ENCODE measurements at places on chromosomes 2 and 18.

GRCh38 chr2:7026742-7027141 is 109.5 kb downstream of the RNF144A start:
- no peak for DNase-seq

GRCh38 chr2:232431705-232432590 is 24.0 kb upstream of the ALPI start:
- DNase-seq, result no peak

- DNase-seq, result no peak
These were observed 397.5 kb downstream of the FIGN start for GRCh38 chr2:163338270-163338669.

GRCh38 chr2:100283724-100284501 is 38.4 kb downstream of the LONRF2 start:
- no peak for DNase-seq

- DNase-seq, result no peak
These were observed 54.5 kb downstream of the MEMO1 start for GRCh38 chr2:31956312-31956711.

DNA sequence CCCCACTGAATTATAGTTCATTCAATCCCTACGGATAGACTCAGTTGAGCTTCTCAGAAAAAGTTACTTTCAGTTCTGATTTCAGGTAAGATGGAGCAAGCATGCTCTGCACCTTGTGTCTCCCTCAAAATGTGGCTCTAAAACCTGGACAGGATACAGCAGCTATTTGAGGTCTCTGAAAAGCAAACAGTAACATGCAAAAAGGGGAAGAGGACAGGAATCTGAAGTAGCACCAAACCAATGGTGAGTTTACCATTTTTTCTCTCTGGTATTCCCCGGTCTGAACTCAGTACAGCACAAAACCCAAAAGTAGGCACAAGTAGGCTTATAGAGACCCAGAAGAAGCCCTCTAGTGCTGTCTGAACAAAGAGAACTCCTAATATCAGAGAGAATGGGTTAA is 34.1 kb downstream of the LANCL1 start:
- no peak for DNase-seq

- no peak for DNase-seq
These were observed 85.9 kb downstream of the FEZ2 start for GRCh38 chr2:36511858-36512603.

DNA sequence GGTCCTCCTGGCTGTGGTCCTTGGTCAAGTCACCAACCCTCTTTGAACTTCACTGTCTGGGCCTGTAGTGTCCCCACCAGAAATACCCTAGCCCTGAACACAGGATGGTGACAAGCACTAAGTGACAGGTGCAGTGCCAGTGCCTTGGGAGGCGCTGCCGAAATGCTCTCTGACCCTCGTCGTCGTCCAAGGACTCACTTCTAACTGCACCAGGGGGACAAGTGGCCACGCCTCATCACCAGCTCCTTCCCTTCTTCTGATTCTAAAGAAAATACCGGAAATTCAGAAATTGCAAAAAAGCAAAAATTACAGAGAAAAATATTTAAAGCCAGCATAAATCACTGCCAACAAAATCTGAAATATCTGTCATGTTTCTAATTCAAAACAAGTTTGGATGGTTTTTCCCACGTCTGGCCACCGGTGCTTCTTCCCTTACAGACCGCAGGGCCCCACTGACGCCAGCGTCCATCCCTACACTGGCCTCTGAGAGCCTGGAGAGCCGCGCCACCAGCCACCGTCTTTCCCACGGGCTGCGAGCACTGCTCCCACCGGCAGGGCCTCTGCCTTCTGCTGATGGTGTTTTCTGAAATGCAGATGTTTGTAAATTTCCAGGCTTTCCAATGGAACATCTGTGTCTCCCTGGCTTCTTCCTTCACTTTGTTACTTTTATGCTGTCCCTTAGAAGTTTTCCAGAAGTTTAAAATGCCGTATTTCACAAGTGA is 37.4 kb upstream of the GPC1 start:
- no peak for DNase-seq

DNA sequence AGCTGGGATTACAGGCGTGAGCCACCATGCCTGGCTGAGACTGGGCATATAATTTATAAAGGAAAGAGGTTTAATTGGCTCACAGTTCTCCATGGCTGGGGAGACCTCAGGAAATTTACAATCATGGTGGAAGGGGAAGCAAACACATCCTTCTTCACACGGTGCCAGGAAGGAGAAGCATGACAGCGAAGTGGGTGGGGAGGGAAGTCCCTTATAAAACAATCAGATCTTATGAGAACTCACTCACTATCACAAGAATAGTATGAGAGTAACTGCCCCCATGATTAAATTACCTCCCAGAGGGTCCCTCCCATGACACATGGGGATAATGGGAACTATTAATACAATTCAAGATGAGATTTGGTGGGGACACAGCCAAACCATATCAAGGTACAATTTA is 7.8 kb upstream of the LCLAT1 start:
- no peak for DNase-seq

DNA sequence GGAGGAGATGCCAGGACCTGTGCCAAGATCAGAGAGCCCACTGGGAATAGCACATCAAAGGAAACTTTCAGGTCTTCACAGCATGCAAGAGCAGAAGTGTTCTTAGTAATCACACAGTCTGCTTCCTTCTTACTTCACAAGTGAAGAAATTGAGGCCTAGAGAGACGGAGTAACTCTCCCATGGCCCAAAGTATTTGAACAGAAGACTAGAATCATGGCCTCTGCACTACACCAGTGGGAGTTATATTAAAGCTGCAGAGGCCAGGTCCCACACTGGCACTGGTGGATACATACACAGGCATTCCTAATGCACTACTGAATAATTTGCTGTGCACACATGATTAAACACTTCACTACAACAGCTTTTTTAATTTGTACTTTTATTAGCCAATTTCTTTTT is 107.6 kb upstream of the RMP24 start:
- DNase-seq, result no peak

DNA sequence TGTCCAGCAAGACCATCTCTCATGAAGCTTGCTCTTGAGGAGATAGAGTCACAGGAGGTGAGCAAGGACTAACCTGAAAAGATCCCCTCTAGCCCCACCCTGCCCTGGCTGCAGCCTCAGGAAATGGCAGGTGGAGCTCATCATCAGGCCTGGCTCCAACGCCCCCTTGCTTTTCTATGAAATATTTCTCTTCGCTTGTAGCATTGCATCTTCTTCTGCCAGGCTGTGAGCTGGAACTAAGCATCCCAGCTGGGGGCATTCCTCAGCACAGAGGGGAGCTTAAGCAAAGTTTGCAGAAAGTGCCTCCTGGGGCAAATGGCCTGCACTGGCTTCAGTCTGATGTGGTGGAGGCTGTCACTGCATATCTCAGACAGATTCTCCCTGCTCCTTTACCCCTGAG is 90.1 kb upstream of the LGALSL start:
- no peak for DNase-seq

DNA sequence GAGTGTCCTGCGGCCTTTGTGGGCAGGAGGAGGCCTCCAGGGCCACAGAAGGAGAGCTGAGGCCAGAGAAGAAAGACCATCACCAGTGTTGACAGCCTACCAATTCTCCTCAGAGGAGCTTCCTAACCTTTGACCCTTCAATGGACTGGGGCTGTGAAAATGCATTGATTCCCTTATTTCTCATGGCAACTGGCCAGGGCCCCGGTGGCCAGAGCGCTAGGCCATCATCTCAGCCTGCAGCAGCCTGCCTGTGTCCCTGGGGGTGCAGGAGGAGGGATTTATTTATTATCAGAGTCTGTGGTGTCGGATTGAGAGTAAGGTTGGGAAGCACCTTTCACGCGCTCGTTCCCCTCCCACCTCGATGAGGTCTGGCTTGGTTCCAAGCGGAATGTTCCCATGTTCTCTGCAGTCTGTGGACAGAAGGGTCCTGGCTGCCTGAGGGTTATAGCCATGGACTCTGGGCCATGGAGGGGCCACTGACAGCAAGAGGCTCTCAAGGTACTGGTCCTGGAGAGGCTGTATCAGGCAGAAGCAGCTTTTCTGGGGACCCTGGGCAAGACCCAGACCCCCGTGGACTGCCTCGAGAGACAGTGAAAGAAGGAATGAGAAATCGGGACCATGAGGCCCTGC is 53.8 kb downstream of the CYP27C1 start:
- DNase-seq, result no peak

- DNase-seq, result no peak
These were observed 23.6 kb upstream of the STAT4 start for GRCh38 chr2:191174442-191174841.

- no peak for DNase-seq
These were observed 8.6 kb upstream of the ME2 start for GRCh38 chr18:50870138-50870845.

DNA sequence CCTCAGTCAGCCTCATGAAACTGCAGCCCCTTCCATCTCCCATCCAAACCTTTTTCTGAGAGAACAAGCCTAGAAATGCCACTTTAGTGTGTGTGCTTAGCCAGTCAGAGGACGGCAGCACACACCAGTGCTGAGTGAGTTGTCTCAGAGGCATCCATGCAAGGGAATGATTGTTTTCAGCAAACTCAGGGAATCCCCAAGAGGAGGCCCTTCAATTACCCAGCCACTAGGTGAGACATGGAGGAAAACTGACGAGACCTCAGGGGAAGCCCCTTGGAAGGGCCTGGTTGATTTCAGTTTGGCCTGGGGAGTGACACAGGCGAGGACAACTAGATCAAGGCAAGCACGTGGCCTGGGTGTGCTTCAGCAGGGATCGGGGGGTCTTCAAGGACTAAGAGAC is 49.7 kb downstream of the APOB start:
- DNase-seq, result no peak

DNA sequence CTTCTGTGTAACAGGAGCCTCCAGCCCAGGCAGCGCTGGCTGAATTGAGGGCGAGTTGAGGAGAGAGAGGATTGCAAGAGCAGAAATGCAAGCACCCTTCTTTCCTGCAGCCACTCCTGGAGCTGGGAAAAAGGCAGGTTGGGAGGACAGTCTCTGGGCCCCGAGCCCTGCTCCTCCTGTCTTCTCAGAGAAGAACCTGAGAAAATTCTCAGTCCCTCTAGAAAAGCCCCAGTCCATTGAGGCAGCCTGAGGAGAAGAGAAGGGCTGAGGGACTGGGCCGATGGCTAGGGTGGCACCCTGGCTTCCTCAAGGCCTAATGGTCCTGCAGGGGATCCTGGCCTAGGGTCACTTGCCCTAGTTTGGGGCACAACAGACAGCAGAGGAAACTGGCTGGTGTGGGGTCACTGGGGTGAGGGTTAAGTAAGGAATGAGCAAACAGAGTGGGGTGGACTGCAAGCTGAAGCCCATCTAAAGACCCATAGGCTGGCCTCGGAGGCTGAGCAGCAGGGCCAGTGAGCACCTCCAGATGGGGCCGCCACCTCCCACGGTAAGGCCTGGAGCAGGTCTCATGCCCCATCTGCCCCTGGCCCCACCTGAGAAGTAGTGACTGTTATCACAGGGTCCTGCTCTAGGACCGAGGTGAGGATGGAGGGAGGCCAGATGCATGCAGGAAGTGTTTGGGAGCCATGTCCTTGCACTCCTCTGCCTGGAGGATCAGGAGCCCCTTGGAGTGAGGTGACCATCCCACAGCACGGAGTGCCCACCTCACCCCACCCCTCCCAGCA is 12.4 kb downstream of the CIB4 start:
- no peak for DNase-seq

DNA sequence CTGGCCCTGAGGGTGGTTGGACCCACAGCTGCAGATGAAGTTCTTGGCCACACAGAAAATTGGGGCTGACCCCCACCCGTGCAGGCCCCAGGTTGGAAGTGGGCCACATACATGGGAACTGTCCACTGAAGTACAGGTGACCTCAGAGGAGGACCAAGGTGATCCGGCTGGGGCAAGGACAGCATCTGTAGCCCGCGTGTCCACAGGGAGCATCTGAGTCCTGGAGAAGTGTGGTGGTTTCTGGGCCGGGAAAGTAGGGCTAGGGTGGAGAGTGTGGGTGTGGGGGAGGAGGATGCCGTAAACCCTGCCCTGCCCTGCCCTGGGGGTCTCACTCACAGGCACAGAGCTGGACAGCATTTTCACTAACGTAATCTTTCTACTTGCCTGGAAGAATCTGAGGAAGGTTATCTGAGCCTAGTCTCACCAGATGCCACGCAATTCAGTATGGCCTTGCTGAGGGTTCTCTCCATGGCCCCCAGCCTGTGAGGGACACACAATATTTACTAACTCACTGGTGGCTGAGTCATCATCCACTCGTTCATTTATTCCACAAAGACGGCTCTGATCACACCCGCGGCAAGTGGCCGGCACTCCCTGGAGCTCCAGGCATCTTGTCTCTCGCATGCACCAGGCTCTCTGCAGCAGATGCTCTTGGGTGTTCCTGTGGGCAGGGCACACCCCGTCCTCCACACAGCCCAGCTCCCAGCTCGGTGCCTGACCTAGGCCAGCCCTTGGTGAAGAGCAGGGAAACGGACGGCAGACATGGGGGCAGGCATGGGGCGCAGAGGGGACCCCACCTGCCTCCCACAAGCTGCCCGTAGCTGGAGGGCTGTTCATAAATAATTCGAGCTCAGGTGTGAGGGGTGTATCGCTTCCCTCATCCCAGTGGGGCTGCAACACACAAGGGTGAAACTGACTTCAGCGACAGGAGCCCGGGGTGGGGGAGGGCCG is 51.2 kb downstream of the INHBB start:
- DNase-seq, result no peak

GRCh38 chr2:173669888-173670287 is 295.3 kb downstream of the SP3 start:
- DNase-seq, result no peak

- DNase-seq, result no peak
These were observed 132.8 kb upstream of the SATB2 start for GRCh38 chr2:199590321-199591203.

DNA sequence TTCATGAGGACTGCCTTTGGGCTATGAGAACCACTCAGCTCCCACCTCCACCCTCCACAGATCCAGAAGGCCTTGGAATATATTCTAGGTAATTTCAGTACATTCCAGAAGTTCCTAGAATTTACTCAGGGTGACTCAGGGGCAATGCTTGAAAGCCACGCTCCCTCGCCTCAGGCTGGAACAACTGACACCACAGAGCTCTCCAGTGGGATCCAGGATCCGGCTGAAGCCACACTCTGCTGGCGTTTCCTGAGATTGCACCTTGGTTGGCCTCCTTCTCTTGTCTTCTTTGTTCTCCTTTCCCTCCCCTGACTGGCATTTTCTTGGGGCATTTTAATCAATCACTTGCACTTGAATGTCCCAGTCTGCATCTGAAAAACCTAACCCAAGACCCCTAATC is 92.6 kb upstream of the KCNE4 start:
- DNase-seq, result no peak

- DNase-seq, result no peak
These were observed 290.8 kb downstream of the GBX2 start for GRCh38 chr2:235877275-235877802.

GRCh38 chr2:127084611-127085316 is 22.2 kb downstream of the BIN1 start:
- DNase-seq, result peak; percentile 50

DNA sequence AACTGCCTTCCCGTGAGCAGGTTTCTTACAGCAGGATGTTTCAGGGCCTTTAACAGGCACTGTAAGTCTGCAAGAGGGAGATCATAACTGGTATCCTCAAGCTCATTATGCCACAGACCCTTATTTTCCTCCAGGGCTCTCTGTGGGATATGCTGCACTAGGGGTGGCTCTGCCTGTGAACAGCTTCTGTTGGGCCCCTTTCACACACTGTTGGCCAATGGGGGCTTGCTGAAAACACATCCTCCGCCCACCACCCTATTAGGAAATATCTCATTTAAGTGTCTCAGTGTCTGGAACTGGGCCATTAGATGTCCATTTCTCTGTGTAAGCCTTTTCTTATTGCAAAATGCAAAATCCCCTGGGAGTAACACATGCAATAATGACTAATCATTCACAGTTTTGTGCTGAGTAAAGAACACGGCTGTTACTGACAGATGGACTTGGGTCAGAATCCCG is 414.3 kb upstream of the HS6ST1 start:
- no peak for DNase-seq

GRCh38 chr2:225274751-225275150 is 124.8 kb upstream of the NYAP2 start:
- DNase-seq, result no peak
